ENCODE measurements at places on chromosomes 12 and 14.

DNA sequence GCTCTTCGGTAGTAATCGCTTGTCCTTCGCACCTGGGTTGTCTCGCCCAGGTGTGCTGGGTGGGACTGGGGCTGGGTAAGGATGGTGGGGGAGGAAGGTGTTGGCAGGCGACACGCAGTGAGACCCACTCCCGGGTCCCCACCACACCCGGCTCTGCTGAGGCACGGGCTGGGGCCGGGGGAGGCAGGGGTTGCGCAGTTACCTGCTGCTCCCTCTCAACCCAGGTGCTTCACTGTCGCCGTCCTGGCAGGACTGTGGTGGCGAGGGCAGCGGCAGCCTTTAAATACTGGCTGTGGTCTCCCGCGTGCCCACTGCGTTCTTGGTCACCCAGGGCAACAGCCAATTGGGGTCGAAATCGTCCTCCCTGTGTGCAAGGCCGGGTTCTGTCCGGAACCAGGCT lies at the start of gene CCER1:
Gene CCER1, minus strand, starts transcription at position 256 of the 400 bp plus-strand sequence. CDS start 434 bp downstream, outside the sequence.
- DNase-seq, result no peak

- no peak for DNase-seq
Observed at GRCh38 chr14:88825503-88825902, 1.1 kb downstream of the TTC8 start.

DNA sequence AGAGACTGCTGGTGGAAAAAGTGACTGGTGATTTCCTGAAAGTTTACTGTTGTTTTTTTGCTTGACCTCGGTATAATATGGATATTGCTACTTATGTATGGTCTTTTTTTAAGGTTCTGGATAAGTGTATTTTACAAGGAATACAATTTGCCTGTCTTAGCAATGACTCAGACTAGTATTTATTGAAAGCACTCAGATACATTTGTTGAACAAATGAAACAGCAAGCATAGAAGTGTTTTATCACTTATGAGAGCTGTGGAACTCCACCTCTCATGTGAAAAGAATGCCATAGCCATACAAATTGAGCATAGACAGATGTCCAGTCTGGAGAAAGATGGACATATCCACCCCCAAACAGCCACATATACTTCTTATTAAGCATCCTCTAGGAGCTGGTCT lies 340.4 kb upstream of the FBXO33 start:
- DNase-seq, result no peak

DNA sequence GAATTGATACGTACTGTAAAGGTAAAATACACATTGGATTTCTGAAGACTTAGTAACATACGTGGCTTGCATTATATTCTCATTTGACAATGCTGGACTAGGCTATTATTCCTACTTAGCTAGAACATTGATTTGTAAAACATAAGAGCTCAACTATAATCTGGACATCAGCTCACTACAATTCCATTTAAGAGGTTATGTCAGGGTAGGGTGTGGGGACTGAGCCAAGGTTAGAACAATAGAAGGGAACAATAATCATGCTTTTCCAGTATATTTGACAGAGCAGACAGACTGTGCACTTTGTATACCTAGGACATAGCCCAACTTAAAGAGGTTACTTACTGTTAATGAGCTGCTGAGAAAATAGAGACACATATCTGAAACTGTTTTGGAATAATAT lies 10.8 kb downstream of the ZCRB1 start:
- DNase-seq, result no peak

DNA sequence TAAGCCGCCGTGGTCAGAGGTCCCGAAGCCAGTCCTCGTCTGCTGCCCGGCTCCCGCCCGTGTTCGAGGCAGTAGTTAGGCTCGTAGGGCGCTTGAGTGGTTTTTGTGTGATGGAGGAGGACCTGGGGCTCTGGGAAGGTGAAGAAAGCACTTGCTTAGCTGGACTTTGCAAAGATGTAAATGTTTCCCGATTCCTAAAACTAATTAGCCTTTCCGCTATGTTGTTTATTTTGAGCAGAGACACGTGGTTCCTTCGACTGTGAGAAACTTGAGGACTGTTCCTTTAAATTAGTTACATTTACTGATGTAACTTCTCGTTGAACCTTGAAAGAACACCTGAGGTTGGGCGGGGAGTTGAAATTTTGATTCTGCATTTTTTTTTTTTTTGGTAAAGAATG lies 33.9 kb downstream of the MIA2 start:
- no peak for DNase-seq

GRCh38 chr14:49992448-49992847 lies 99.6 kb downstream of the ARF6 start:
- no peak for DNase-seq

- DNase-seq, result no peak
Observed at GRCh38 chr14:93245764-93246420, 38.8 kb downstream of the UBR7 start.

DNA sequence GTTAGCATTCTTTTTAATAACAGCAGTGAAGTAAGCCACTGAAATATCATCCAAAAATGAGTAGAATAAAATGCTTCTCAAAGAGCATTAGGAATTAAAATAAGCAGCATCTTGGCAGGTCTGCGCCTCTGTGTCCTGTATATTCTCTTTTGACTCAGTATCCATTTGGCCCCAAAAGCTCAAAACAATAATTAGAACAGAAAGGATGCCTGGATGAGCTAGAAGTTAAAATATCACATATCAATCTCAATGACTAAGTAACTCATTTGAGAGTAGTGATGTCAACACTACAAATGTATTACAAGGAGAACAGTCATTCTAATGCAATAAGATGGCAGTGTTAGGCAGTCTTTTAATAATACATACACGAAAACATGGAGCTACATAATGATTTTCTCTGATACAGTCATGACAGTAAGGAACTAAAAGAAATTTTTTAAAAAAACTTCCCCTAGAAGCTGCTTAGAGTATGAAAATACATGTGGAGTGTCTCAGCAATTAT lies 160.9 kb upstream of the ABCD2 start:
- no peak for DNase-seq

- DNase-seq, result no peak
Observed at GRCh38 chr14:88318406-88318805, 4.7 kb downstream of the KCNK10 start.

- DNase-seq, result no peak
Observed at GRCh38 chr14:30620178-30620577, 1.9 kb upstream of the SCFD1 start.

- DNase-seq, result peak; percentile 75
Observed at GRCh38 chr14:100108042-100108825, 43.0 kb downstream of the EVL start.

GRCh38 chr12:38713294-38713693 lies 192.1 kb downstream of the CPNE8 start:
- no peak for DNase-seq

- DNase-seq, result no peak
Observed at GRCh38 chr12:104109446-104110271, 28.4 kb downstream of the NFYB start.

DNA sequence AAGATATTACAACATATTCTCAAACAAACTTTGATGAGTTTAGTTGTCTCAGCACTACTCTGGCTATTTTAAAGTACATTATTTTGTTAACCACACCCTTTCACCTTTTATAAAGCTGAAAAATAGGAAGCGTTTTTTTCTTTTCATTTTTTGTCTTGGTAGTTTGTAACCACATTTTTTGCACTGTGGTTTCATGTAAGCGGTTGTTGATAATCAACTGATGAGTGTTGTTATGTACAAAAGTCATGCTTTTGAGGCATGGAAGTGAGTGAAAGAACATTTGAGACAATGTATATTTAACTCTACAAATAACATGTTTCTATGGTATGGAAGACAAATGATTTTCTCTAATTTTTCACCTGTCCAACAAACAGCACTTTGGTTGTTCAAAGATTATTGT lies 52.1 kb upstream of the ATP2B1 start:
- DNase-seq, result no peak

GRCh38 chr12:51820526-51821439 lies 27.7 kb downstream of the FIGNL2 start:
- peak; percentile 70 for DNase-seq

- DNase-seq, result no peak
Observed at GRCh38 chr12:26271889-26272492, 76.6 kb downstream of the SSPN start.

GRCh38 chr12:132174839-132175490 lies 30.7 kb downstream of the NOC4L start:
- DNase-seq, result no peak

DNA sequence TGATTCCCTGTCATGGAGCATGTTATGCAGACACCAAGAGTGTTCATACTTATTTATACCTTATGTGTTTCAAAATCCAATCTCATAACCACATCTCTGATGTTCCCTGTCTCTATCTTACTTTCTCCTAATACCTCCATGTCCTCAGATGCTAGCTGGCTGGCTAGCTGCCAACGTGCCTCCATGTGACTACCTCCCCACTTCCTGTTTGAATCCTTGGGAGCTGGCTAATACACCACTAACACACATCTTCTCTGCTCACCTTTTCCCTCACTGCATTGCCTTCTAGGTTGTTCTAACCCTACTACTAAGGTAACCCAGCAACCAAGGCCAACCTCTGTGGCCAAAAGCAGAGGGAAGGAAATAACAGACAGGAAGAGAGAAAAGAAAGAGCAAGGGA lies 27.3 kb downstream of the TTC5 start:
- DNase-seq, result no peak

- no peak for DNase-seq
Observed at GRCh38 chr12:6135071-6135470, 10.6 kb upstream of the VWF start.

- DNase-seq, result no peak
Observed at GRCh38 chr12:45268672-45269411, 52.9 kb downstream of the ANO6 start.

GRCh38 chr14:35231207-35231760 lies 60.9 kb upstream of the PSMA6 start:
- no peak for DNase-seq

GRCh38 chr12:55997535-55997859 lies 421 bp downstream of the SUOX start:
- no peak for DNase-seq

DNA sequence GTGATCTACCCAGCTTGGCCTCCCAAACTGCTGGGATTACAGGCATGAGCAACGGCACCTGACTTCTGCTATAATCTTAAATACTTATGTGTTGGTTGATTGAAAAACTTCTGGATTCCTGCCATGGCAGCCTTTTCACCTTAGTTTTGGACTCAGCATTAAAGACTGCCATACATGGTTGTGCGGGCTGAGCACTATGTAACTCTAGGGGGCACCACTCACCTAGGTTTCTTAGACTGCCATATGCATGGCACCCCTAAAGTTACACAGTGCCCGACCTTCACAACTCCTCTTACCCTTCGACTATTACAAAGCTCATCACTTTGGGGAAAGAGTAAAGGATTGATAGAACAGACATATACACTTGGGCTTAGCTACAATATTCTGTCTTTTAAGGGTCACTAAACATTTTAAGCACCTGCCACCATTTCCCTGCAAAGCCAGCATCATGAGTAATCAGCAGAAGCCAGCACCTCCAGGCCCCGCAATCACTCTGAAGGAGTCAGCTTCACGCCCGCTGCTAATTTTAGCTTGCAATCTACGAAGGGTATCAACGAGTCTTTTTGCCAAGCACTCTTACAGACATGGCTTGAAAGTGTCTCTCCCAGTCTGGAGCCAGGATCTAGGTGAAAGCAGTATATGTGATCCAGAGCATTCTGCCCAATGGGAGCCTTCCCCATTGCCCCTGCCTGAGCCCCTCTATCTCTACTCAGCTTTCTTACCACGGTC lies 59.8 kb downstream of the SUDS3 start:
- no peak for DNase-seq

DNA sequence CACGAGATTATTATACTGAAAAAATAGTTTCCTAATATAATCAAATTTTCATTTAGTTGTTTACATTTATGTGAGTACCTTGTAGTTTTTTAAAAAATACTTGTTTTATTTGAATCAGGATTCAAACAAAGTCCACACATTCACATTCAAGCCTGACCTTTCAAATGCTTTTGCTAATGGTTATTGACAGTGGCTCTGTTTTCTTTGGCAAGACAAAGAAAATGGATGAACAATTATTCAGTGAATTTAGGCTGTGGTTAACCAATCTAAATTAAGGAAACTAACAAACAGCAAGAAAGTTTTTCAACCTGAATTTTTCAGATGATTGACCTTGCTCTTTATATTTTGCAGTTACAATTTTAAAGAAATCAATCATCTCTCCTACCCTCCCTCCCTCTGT lies 9.7 kb downstream of the SLC4A8 start:
- no peak for DNase-seq

- no peak for DNase-seq
Observed at GRCh38 chr12:131116468-131117117, 162.9 kb downstream of the ADGRD1 start.

GRCh38 chr12:31728289-31728916 lies 418 bp downstream of the AMN1 start:
- DNase-seq, result no peak

DNA sequence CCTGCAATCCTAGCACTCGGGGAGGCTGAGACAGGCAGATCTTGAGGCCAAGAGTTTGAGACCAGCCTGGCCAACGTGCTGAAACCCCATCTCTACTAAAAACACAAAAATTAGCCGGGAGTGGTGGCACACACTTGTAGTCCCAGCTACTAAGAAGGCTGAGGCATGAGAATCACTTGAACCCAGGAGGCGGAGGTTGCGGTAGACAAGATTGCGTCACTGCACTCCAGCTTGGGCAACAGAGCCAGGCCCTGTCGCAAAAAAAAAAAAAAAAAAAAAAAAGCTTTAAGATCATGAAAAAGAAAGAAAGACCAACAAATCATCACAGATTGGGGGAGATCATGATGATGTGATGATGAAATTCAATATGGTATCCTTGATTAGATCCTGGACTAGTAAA lies 30.6 kb downstream of the WDR89 start:
- no peak for DNase-seq

- peak; percentile 18 for DNase-seq
Observed at GRCh38 chr14:67526676-67527459, 6.2 kb upstream of the PLEKHH1 start.

GRCh38 chr12:6120796-6121473 lies 3.5 kb downstream of the VWF start:
- DNase-seq, result no peak

DNA sequence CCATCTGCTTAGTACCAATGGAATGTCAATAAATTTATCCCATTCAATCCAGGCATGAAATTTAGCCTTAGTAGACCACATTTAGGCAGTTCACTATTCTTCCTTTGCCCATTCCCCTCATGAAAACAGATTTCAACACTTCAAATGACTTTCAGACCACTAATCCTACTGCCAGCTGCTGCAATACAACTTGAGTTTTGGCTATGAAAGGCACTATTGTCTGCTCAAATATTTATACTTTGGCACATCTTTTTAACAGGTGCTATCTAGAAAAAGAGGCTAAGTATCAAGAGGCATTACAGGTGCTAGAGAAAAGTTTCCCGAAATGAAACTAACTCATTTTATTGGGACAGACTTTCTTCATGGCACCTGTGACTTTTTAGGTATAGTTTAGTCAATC lies 499.8 kb downstream of the C12orf50 start:
- DNase-seq, result no peak

- DNase-seq, result no peak
Observed at GRCh38 chr14:66477567-66477966, 8.6 kb upstream of the CCDC196 start.

GRCh38 chr14:45727133-45727532 lies 474.1 kb upstream of the MIS18BP1 start:
- DNase-seq, result no peak

GRCh38 chr14:39015360-39015961 lies 87.6 kb downstream of the SEC23A start:
- no peak for DNase-seq

- DNase-seq, result peak; percentile 30
Observed at GRCh38 chr12:57842342-57843294, 3.9 kb downstream of the CTDSP2 start.
